H4 (cell line): ENCODE measurements at places on chromosomes 1 and 21. TPM values are rescaled to one million over a fixed set of nuclear protein-coding genes. Genes with fewer than 3 reads are reported as not detected.

DNA sequence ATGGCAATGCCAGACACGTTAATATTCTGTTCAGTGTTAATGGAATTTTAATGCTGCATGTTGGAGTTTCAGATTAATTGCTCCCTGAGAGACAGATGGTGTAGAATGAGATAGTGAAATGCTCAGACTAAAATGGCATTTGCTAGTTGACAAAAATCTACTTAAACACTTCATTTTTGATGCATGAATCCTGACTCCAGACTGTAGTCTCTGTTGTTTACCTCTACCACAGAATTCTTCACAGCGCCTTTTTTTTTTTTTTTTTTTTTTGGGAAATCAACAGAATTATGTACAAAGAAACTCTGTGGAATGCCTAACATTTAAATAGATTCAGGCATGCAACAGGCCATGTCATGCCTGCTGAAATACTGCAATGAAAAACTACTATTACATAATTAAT lies 111.3 kb downstream of the PLPPR5 start:
- no peak for DNase-seq

- no peak for DNase-seq
Measured at GRCh38 chr1:205382561-205382960, 25.8 kb upstream of the KLHDC8A start.

The ZFP69 gene
- total RNA-seq = 2.3 and 4.2 TPM in 2 replicates

The RNF223 gene
- not detected in 2 replicates for total RNA-seq

The NHLH1 gene
- 0.04 TPM in 1 of 2 replicates, not detected in the other for total RNA-seq

The LRRC53 gene
- total RNA-seq = not detected in 2 replicates

The CFAP107 gene
- not detected in 2 replicates for total RNA-seq

DNA sequence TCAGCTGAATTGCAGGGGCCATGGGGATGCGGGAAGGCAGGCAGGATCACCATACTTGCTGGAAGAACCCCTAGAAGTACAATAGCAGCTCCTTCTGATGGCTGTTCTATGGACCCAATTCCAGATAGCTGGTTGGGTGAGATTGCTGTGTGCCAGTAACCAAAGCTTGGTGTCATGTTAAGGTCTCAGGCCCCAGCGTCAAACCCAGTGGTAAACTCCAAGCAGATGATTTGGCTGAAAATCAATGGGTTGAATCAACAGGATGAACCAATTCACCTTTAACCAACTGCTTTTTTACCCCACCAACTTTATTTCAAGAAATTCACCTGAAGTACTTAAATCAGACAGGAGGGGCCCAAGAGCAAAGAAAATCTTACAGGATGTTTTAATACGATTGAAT lies 37.8 kb downstream of the C8B start:
- DNase-seq = no peak

The RNU1-1 gene
- not detected in 2 replicates for total RNA-seq

The PTPN7 gene
- 0.12 TPM in 2 replicates for total RNA-seq

DNA sequence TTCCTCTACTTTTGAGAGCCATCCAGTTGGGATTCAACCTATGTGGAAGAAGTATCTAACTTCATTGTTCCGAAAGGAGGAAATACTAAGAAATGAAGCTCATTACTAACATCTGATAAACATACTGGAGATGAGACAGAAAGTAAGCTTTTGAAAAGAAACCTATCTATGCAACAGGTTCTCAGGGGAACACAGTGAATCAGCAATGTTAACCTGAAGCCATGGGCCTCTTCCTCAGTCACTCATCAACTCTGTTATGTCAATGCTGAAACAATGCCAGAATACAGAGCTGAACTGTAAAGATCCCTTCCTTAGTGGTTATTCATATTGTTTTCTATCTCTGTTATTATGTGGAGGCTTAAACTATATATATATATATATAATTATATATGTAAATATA lies 55.5 kb upstream of the ESRRG start:
- DNase-seq = no peak

- DNase-seq = no peak
Measured at GRCh38 chr1:33576821-33577599, 104.6 kb downstream of the ZSCAN20 start.

DNA sequence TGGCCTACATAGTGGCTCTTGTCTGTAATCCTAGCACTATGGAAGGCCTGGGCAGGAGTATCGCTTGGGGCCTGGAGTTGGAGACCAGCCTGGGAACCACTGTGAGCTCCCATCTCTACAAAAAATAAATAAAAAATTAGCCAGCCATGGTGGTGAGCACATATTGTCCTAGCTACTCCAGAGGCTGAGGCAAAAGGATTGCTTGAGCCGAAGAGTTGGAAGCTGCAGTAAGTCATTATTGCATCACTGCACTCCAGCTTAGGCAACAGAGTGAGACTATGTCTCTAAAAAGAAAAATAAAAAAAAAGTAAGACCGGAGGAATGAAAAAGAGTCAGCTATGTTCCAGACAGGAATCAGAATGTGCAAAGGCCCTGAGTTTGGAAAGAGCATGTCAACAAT lies 115.3 kb downstream of the CYYR1 start:
- DNase-seq = no peak

DNA sequence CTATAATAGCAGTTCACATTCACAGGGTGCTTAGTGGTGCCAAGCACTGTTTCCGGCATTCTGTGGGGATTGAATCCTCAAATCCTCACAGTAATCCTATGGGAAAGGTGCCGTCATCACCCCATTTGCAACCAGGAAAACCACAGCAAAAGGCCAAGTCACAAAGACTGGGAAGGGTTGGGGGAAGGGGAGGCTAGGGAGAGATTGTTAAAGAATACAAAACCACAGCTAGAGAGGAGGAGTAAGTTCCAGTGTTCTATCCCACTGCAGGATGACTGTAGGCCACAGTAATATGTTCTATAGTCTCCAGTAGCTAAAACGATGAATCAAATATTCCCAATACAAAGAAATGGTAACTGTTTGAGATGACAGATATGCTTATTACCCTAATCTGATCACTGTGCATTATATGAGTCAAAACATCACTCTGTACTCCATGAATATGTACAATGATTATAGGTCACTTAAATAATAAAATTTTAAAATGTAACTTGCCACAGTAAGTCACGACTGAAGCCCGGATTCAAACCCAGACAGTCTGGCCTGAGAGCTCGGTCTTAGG lies 256.8 kb downstream of the TOMM20 start:
- peak; percentile 93 for DNase-seq

DNA sequence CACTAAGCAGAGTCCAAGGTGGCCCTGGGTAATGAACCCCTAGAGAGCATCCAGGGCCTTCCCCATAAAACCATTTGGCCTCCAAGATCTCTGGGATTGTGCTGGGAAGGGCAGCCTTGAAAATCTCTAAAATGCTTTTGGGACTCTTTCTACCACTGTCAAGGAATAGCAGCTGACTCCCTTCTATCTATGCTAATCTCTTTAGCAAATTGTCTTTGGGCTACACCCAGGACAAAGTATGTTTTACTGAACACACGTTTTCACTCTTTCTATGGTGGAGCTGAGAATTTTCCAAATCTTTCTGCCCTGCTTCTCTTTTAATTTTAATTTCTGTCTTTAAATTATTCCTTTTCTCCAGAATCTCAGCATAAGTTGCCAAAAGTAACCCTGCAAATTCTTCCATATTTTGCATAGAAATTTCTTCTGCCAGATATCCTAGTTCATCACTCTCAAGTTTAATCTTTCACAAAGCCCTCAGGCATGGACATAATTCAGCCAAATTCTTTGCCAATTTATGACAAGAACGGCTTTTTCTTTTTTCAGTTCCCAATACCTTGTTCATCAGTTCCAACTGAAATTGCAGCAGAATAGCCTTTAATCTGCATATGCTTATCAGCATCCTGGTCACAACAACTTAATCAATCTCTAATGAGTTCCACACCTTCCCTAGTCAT lies 687.0 kb upstream of the ADGRL4 start:
- DNase-seq = no peak

GRCh38 chr1:186503190-186503589 lies 42.3 kb upstream of the PDC start:
- no peak for DNase-seq

The PARK7 gene
- 192 and 237 TPM in 2 replicates for total RNA-seq

The GABPB2 gene
- 2.6 and 8.3 TPM in 2 replicates for total RNA-seq
